ENCODE measurements at places on chromosomes 5 and 9. TPM values are rescaled to one million over a fixed set of nuclear protein-coding genes. Genes with fewer than 3 reads are reported as not detected.

Gene GARIN3
- not detected for total RNA-seq

Gene PDGFRB
- total RNA-seq = 3.3 TPM

Gene SPINK4
- not detected for total RNA-seq

Gene MOCS2
- total RNA-seq = 57.0 TPM

Gene DCTN3
- 150 TPM for total RNA-seq

Gene RNF180
- total RNA-seq = 3.2 TPM

Gene CEL
- total RNA-seq = 0.08 TPM

Gene PLPP1
- 20.0 TPM for total RNA-seq

Gene QRFP
- total RNA-seq = not detected

Gene ZNF658
- total RNA-seq = 3.5 TPM

Gene IL5
- not detected for total RNA-seq

Gene NDFIP1
- 59.8 TPM for total RNA-seq

All from hair follicular keratinocyte (primary cell).